ENCODE measurements at places on chromosomes 7 and 10.

GRCh38 chr10:114552050-114552449 is 106.0 kb downstream of the ABLIM1 start:
- no peak for DNase-seq

- DNase-seq = no peak
These were observed 70.3 kb upstream of the DGKI start for GRCh38 chr7:137916980-137917645.

DNA sequence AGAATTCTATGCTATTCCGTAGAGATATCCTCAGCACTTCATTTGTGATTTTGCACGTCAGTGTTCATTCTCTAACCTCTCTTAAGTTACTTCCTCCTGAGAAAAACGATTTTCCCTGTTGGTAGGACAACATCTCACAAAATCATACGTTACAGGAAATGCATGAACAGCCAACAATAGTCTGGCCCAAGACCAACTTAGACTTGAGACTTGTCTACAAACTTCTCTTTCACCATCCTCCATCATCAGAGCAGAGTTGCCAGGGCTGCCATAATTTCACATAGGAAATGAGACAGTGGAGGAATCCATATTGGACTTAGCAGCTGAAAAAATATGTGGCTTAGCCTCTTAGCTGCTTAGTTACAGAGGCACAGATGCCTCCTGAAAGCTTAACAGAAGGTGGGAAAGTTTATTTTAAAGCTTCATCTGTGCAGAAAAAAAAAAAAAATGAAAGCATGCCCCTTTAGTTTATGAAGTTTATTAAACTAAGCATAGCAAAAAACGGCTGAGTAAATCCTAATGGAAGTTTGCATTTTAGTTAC is 222.5 kb upstream of the CACNA2D1 start:
- no peak for DNase-seq

DNA sequence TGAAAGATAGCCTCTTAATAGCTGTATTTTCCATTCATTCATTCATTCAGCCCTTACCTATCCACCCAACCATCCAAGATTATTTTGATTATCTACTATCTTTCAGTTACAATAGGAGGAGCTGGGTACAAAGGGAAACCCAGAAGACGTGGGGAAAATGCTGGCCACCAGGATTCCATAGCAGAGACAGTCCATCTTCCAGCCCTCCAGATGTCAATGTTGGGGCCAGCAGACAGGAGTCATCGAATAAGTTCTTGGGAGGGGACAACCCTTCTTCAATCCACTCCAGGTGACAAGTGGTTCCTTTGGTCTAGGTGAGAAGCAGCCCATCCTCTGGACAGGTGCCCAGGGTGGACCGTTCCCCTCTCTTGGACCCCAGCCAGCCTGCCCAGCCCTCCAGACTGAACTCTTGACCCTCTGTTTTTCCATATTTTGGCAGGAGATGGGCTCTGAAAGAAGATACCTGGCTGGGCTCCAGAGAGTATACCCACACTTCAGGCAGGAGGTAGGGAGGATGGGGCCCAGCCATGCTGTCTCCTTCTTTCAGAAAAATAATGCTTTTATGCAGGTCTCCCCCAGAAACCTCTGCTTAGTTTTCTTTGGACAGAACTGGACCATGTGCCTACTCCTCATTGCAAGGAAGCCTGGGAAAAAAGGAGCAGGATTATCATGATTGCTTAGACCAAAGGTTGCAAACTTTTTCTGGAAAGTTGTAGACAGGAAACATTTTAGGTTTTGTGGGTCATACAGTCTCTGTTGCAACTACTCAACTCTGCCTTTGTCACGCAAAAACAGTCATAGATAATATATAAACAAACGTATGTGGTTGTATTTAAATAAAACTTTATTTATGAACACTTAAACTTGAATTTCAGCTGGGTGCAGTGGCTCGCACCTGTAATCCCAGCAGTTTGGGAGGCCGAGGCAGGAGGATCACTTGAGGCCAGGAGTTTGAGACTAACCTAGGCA is 95.5 kb upstream of the SMNDC1 start:
- no peak for DNase-seq

GRCh38 chr10:110634527-110635209 is 9.5 kb upstream of the RBM20 start:
- no peak for DNase-seq

GRCh38 chr7:150737265-150738055 is at the start of gene GIMAP5:
TSS of gene GIMAP5 (plus strand) at chr7:150737418. CDS start at chr7:150740885, 3,467 bp downstream.
- no peak for DNase-seq

- no peak for DNase-seq
These were observed 19.1 kb downstream of the TRUB1 start for GRCh38 chr10:114957122-114957521.

GRCh38 chr7:2876031-2876731 is 32.1 kb upstream of the GNA12 start:
- DNase-seq = no peak

DNA sequence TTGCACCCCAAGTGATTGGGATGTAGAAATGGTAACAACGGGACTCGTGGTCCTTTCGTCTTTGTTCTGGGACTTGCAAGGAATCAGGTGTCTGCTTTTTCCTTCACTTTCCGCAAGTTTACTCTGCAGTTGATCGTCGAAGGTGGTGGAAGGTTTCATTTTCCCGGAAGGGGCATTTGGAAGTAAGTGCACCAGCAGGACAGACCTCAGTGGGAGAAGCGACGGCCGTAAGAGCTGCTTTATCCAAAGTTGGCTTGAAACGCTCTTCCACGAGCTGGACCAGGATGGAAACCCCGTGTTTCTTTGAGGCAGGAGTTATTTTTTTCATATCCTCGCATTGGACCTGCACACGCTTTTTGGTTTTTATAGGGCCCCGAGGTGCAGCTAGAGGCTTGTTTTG is 1.2 kb downstream of the BRI3 start:
- DNase-seq = no peak

DNA sequence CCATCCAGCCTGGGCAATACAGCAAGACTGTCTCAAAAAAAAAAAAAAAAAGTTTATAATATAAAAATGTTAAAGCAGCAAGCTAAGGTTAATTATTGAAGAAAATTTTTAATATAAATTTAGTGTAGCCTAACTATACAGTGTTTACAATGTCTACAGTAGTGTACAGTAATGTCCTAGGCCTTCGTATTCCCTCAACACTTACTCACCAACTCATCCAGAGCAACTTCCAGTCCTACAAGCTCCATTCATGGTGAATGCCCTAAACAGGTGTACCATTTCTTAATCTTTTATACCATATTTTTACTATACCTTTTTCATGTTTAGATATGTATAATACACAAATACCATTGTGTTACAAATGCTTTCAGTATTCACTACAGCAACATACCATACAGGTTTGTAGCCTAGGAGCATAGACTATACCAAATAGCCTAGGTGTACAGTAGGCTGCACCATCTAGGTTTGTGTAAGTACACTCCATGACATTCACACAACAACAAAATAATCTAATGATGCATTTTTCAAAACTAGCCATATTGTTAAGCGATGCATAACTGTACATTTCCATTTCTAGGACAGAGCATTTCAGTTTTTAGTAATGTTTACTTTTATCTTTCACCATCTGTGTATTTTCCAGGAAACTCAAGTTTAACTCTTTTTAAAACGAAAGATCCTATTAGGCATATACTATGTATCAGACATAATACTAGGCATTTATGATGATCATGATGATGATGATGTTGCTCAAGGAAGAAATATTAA is 43.3 kb downstream of the CNOT4 start:
- DNase-seq = no peak

GRCh38 chr7:23594879-23595604 is 2.1 kb upstream of the CCDC126 start:
- no peak for DNase-seq

GRCh38 chr10:61857746-61858145 is 43.8 kb upstream of the ARID5B start:
- DNase-seq = no peak

GRCh38 chr7:149753375-149754233 is 19.8 kb downstream of the ZNF467 start:
- no peak for DNase-seq

- no peak for DNase-seq
These were observed 305.9 kb upstream of the RNF32 start for GRCh38 chr7:156334636-156335035.

GRCh38 chr10:87615856-87616255 is 43.8 kb upstream of the PAPSS2 start:
- no peak for DNase-seq

- no peak for DNase-seq
These were observed 7.8 kb downstream of the DNAJC2 start for GRCh38 chr7:103336761-103337160.

- no peak for DNase-seq
These were observed 8.6 kb downstream of the SCIN start for GRCh38 chr7:12578930-12579640.

- no peak for DNase-seq
These were observed 63.2 kb downstream of the EBF3 start for GRCh38 chr10:129900825-129901224.

- no peak for DNase-seq
These were observed 214.1 kb downstream of the USP6NL start for GRCh38 chr10:11397077-11397965.

GRCh38 chr7:12635830-12636229 is 51.6 kb upstream of the ARL4A start:
- no peak for DNase-seq

GRCh38 chr10:29140991-29141390 is 147.9 kb upstream of the LYZL1 start:
- DNase-seq = no peak

- DNase-seq = no peak
These were observed 181.4 kb downstream of the ADK start for GRCh38 chr10:74332398-74332797.

DNA sequence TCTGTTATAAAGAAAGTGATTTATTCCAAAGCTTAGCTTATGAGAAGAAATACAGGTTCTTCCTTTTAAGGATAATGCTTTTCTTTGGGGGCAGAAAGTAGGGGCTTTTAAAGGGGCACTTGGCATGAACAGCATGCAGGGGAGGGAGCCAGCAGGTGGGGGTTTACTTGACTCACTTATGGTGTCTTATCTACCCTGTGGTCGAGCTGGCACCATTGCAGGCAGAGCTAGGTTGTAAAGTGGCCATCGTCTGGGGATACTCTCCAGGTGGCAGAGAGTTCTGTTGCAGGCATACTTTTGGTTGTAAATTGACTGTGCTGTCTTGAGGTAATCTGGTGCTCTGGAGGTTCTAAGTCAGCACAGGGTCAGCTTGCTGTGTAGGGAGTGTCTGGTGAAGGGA is 26.3 kb upstream of the IFRD1 start:
- DNase-seq = no peak

- no peak for DNase-seq
These were observed 47.8 kb upstream of the FIGNL1 start for GRCh38 chr7:50497968-50498367.

DNA sequence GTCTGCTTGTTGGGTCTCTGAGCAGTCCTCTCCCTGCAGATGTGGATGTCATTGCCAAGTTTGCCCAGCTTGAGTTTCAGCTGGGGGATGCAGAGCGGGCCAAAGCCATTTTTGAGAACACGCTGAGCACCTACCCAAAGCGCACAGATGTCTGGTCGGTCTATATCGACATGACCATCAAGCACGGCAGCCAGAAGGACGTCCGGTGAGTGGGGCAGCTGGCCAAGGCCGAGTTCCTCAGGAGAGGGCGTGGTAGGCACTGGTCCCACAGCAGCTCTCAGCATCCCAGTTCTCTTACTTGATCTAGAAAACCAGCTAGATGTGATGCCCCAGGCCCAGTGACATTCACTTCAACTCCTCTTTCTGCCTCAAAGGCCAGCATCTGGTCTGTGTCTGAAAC is 7.7 kb downstream of the CALHM2 start:
- DNase-seq = no peak

GRCh38 chr10:110414548-110415309 is 83.0 kb upstream of the DUSP5 start:
- peak; percentile 70 for DNase-seq

DNA sequence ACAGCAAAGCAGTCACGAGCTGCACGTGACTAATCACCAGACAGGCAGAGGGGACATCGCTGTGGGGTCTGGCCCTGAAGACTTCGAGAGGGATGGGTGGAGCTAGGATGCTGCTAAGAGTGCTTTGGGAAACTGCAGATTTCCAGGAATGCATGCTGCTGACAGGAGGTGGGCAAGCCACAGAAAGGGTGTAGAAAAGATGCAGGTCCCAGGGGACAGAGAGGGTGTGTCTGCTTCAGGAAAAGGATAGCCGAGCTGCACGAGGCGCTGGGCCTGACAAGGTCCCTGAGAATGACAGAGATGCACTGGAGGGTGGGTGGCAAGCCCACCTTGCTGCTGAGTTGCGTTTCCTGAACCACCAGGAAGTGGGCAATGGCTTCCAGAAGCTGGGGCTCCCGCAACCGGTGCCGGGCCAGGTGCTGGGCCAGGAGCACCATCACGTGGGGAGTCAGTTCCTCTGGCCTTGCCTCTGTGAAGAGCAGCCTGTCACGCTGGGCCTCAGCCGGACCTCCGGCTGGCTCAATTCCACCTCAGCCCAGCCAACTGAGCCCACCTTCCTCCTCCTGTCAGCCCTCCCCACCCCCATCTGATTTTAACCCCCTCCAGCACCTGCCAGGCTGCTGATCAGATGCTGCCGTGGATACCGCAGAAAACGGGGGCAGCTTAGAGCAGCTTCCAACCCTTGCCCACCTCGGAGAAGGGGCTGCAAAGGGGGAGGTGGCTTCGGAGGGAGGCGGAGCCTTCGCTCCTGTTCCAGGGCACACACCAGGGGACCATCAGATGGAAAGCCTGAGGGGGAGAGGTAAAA is 2.2 kb downstream of the FASTK start:
- DNase-seq = no peak

DNA sequence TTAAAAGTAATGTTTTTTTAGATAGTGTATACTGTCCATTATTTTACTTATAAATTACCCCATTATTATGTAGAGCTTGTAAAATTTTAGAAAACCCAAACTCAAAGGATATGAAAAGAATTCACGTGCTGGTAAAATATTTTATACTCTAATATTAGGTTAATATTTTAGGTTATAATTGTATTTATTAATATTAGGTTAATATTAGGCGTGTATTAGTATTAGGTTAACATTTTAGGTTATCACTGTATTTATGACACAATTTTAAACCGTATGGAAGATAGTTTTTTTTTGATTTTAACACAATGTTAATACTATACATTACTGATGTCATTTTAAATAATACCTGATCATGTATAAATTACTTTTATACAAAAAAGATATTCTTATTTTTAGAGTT is 48.5 kb downstream of the ARL4A start:
- no peak for DNase-seq

GRCh38 chr7:3168869-3169268 is 125.2 kb upstream of the CARD11 start:
- DNase-seq = no peak

GRCh38 chr10:34698979-34699378 is 116.1 kb downstream of the PARD3 start:
- DNase-seq = no peak

- DNase-seq = no peak
These were observed 118.7 kb downstream of the C10orf105 start for GRCh38 chr10:71600849-71601248.

Data from stimulated activated CD8-positive, alpha-beta memory T cell treated with anti-CD3 and anti-CD28 coated beads, Interleukin-15, amount 100 ng/mL, for 1 hour (primary cell).